ENCODE measurements at places on chromosomes 3 and 15.

DNA sequence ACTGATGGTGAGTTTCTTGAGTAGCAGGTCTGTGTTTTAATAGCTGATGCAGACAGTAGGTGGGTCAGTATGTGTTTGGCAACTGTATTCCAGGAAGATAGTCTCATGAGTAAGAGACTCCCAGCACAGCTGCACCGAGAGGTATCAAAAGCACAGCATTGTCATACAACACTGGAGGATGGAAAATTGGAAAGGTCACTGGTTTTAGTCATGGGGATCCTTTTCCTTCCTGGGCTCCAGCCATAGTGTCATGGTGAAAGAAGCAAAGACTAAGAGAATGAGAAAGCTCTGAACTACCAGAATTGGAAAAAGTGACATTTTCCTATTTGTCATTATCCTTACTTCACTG, 61.5 kb downstream of the P3H2 start:
- no peak for DNase-seq

DNA sequence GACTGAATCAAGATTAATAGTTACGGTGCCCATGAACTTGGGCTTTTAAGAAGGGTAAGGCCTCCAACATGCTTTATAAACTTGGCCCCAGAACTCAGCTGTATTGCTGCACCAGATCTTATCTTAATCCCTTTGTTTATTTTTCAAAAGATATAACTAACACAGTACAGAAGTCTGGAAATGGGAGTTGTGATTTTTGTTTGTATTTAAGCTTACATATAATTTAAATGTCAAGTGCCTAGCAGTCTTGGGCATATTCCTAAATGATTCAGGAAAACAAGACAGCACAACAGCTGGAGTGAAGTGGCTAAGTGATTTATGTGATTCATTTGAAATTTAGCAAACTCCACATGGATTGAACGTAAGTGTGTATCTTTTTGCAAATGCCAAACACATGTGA, 56.2 kb downstream of the NBEAL2 start:
- no peak for DNase-seq

DNA sequence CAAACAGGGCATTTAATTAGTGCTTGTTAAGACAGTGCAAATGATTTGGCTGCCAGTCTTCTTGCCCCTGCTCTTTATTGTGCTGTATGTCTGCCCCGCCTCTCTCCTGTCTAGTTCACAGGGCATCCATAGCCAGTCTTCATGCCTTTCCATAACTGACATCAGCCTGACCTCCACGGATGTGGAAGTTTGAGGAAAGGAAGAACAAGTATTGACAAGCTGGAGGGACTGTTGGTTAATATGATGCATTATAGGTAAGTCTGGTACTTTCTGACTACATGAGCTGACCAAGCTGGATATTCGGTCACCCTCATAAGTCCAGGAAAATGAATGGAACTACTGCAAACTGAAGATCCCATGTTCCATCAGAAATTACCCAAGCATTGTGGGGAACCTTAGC, 325.9 kb downstream of the TIGIT start:
- no peak for DNase-seq

DNA sequence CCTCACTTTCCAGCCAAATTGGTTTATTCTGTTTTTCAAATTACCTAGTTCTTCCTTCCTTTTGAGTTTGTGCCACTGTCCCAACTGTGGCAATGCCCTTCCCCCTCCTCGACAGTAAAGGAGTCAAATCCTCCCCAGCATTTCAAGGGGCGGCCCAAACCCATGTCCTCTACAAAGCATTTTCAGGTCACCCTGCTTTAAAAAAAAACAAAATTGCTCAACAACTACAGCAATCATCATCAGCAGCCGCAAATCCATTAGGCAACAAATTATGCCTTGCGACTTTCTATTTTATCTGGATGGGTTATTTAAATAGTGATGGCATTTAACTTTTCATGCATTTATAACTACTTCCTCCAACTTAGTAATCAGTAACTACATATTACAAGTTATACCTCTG, 32.7 kb downstream of the PLD1 start:
- DNase-seq = no peak

DNA sequence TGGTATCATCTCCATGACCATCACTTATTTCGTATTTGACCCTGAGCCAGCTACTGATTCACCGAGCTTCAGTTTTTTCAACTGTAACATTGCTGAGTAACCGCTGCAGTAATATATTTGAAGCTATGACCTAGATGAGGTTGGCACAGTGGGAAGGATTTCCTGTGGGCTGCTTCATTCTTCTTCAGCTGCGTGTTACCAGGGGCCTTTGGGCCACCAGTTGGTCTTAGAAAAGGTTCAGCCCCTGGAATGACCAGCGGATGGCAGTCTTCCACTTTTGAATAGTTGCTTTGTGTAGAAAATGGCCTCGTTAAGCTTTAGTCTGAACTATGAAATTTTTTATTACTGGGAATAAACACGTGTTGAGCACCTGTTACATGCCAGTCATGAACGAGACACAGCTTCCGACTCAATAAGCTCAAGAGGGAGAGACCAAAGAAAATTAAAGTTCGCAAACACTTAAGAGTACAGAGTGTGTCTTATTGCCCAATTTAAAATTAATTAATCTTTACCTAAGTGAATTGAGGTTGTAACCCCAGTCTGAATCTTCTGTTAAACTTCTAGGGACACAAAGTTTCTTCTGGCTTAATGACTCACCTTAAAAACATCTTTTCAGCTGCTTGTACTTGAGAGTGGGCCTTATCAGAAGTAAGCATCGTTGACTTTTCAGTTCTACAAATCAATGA, 57.6 kb upstream of the NR2E3 start:
- DNase-seq = no peak

- DNase-seq = no peak
Observed at GRCh38 chr3:189914799-189915198, 205.9 kb downstream of the P3H2 start.

DNA sequence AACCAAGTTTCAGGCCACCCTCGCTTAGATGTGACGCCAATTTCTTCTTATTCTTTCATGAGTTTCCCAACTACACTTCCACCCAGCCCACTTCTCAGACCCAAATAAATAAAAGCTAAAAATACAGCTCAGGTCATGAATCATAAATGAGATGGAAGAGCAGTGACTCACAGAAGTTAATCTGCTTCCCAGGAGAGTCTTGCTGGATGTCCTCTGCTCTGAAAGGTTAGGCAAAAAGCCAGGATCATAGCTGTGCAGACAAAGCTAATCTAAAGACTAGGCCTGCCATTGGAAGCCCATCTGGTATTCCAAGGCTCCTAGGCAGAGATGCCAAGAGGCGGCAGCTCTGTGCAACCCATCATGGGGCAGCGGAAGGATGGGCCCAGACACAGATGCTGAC, 24.1 kb downstream of the SHC4 start:
- DNase-seq = no peak

DNA sequence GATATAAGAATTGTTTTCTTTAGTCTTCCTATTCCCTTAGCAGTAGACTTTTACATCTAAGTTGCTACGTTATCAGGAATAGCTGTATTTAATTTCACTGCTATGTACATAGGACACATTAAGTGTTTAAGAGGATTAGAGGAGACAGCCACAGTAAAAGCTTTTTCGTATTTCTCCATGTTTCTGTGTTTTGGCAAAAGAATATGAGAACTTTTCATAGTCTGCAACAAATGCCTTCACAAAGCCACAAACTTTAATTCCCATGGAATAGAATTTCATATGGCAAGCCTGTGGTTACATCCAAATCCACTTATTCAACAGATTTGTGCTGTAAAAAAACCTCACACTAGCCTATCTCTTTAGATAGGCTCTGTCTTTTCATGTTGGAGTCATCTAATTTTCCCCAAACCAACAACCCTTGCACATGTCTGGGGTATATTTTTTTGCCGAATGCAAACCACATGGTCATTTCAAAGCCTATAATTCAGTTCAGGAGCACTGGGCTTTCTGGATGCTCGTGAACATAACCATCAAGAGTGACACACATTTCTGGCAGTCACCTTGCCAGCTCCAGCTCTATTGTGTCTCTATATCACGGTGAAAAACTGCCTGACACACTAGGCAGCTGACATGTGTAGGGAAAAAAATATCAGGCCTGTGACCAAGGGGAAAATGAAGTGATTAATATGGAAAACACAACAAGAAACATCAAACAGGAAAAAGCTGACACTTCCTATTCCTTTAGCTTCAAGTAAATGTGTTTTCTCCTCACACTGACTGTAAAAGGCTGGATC, 19.2 kb downstream of the PLD1 start:
- no peak for DNase-seq

GRCh38 chr3:110804856-110805255, 266.8 kb upstream of the NECTIN3 start:
- DNase-seq = no peak

DNA sequence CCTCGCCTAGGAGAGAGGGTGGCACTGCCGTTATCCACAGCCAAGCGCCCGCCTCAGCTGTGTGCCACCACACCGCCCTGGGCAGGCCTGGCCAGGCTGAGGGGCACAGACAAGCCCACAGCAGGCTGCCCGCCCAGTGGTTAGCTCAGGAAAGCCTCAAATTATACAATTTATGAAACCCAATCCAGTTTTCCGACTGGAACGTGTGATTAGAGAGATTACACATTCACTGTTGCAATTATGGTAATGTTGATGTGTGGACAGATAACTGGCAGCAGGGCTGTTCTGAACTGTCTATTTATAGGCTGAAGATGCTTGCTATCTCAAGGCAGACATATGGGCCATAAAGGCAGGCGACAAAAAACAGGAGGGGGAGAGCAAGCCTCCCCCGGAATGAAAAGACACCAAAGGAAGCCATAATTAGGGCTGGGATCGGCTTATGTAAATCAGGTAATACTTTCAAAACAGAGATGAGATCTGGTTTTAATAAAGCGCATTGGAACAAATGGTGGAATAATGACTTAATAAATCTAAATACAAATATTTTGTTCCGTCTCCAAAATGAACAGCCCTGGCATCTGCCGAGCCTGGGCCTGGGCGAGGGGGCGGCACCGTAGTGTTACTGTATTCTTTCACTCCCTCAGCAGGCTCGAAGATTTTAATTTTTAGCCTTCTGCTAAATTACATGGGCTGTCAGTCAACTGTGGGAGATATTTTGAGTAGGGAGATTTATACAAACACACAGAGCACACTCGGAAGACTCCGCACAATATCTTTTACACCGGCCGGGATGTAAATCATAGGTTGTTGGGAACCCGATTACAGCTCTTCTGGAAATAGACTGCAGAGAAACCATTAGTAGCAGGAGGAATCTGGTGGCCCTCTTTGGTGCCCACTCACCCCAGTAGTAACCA, 103.1 kb upstream of the TLE3 start:
- no peak for DNase-seq

GRCh38 chr15:28094732-28095521, 4.2 kb downstream of the OCA2 start:
- peak; percentile 85 for DNase-seq

DNA sequence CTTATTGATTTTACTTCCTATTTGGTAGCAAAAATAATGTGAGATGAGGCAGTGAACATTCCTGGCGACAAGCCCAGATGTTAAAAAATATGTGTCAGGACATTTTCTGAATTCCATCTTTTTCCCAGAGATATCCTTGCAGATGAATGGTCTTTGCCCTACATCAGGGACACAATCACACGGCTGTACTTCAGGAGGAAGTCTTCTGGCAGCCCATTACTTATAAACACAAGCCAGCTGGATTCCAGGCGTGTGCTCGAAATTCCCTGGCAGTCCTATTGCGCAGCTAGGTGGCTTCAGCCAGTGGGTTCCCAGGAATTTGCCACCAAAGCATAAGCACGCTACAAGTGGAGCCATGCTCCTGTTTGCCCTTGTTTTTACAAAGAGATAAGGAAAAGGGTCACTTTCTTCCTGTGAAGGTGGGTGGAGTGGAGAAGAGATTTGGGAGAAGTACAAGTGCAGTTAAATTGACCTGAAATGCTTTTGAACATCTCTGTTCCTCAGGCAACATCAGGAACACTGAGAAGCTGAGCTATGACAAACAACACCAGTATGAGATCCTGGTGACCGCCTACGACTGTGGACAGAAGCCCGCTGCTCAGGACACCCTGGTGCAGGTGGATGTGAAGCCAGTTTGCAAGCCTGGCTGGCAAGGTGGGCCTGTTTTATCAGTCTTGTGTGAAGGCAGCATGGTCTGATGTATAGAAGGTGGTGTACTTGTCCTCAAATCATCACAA, 257.1 kb upstream of the TRIM42 start:
- no peak for DNase-seq

- no peak for DNase-seq
Observed at GRCh38 chr3:46369675-46370132, 1.0 kb upstream of the CCR5 start.

DNA sequence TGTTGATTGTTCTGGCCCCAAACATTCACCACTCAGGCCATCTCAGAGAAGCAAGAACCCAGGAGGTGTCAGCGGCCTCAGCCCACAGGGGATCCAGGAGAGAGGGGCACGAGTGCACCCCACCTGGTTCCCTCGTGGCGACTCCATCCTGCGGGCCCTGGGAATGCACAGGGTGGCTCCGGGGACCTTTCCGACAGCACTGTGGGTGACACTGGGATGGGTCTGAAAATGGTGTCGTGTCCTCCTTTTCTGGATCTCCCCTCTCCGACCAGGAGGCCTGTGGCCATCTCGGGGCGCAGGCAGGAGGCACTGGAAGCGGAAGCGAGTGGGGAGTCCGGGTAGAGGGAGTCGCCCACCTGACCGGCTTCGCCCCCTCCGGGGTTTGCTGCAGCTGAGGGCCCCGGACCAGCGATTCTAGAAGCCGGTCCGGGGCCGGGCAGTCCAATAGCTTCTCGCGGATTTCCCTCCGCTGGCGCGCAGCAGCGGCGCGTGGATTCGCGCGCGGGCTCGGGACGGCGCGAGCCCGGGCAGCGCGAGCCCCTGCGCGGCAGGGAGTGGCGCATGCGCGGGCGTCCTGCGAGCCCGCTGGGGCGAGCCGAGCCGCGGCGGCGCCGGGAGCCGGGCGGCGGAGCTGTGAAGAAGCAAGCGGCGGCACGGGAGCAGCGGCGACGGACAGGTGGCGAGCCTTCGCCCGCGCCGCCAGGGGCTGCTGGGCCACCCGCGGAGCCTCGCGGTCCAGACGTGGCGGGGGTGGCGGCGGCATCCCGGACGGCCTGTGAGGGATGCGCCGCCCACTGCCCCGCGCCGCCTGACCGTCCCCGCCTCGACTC, at the start of gene DOCK3:
DOCK3 (plus strand) TSS at position 579 of the 830 bp plus-strand sequence. CDS start 337 bp downstream, outside the sequence.
- peak; percentile 74 for DNase-seq

- DNase-seq = no peak
Observed at GRCh38 chr3:50112462-50112861, 23.7 kb downstream of the RBM5 start.

GRCh38 chr15:25955628-25956027, 92.5 kb upstream of the ATP10A start:
- no peak for DNase-seq

GRCh38 chr3:139460529-139460928, 15.8 kb downstream of the RBP2 start:
- no peak for DNase-seq

Measured in tibial artery (tissue), 4 donors.